ENCODE measurements at places on chromosomes 11 and 22.

GRCh38 chr11:17012179-17012578 lies 2.0 kb downstream of the PLEKHA7 start:
- no peak for DNase-seq

GRCh38 chr11:119694334-119694733 lies 34.7 kb downstream of the NECTIN1 start:
- DNase-seq: no peak

GRCh38 chr11:119727523-119728151 lies 1.4 kb downstream of the NECTIN1 start:
- DNase-seq: peak; percentile 33

- DNase-seq: peak; percentile 79
Measured at GRCh38 chr11:72091292-72091691, 10.6 kb downstream of the LRRC51 start.

DNA sequence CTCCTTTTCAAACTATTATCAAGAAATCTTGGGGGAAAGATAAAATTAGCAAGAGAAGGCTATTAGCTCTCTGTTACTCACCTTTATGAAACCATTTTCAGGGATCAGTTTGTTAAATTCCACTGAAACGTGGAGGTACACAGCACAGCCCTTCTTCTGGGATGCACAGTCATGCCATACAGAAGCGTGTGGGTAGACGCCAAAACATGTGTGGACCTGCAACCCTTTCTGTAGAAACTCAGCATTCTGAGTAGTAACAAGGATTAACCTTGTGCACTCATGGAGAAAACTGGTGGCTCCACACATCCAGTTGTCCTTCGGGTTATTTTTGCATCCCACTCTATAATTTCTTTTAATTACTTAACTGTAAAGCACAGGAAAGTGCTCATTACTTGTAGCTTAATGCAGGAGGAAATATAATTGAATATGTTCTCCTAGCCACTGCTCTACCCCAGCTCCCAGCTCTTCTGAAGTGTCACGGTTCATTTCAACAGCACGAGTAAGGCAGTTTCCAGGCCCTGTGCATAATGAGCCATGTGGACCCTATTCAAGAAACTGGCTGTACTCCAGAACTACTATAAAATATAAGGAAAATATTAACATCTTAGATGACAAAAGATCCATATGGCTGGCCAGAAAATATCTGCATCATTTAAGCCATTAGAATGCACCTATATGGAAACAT lies 26.1 kb downstream of the BDNF start:
- DNase-seq: no peak

DNA sequence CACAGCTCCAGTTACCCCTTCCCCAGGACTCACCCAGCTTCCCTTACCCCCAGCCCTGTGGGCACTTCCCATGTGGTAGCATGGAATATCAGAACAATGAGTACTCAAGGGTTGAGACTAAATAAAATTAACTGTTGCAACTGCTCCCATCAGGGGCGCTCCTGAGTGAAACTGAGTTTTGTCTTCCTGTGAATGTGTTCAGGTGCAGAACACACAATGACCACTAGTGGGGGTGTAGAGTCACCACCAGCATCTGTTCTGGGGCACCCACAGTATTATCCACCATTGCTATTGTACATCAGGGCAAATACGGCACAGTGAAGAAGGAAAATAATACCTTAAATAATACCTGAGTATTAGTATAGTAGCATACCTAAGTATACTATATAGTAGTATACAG lies 689.7 kb downstream of the TBC1D22A start:
- DNase-seq: no peak

DNA sequence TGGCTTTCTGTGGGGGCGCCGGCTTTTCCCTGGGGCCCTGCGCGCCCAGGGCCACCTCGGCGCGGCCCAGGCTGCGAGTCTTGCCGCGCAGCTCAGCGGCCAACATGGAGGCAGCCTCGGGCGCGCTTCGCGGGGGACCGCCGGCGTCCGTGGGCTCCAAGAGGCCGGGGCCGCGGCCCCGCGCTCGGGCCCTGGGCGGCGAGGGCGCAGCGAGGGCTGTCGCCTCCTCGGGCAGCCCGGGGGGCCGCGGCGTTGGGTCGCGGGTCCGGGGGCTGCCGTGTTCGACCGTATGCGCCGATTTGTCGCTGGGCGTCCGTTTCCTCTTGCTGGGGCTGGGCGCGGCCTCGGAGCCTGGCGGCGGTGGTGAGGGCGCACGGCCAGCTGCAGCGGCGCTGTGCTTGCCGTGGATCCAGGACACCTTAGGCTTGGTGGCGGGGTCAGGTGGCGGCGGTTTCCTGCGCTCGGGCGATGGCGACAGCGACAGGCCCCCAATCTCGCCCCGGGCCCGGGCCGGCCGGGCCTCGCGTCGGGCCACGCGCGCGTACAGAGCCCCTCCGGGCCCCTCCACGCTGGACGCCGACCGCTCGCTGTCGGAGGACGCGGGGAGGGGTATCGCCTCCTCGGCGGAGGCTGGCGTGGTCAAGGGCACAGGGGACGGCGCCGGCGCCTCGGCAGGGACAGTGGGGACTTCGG lies 11.9 kb downstream of the SCARF2 start:
- DNase-seq: no peak

DNA sequence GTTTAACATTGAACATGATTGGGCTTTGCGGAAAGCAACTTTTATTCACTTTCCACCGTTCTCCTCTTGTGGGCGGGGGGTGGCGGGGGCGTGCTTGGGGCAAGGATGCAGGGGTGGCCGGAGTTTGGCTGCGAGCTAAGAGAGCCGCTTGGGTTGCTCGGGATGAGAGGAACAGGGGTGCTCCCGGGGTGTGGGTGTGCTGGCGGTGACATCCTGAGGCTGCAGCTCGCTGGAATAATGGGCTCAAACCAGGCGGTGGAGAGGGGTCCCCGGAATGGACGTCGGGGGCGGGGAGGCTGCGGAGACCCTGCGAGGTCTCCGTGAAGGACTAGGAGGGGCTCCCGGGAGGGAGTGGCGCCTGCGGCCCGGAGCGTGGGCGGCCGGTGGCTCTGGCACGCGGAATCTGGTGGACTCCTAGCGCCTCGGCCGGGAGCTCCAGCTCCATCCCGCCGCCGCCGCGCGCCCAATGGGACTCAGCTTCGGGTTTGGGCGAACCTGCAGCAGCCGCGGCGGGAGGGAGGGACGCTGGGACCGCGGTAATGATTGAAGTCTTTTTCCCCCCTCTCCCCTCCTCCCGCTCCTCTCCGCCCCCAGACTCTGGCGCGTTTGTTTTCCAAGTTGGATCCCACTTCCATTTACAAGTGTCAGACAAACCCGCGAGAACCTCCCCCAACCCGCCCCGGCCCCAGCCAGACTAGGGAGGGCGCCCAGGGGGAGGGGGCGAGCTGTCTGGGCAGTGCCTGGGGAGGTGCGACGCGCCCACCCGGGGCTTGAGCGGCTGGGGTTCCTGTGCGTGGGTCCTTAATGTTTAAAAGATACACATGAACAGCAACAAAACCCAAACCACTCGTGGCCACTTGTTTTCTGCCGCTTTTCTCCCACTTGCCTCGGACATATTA lies 2.0 kb downstream of the FAT3 start:
- DNase-seq: no peak

DNA sequence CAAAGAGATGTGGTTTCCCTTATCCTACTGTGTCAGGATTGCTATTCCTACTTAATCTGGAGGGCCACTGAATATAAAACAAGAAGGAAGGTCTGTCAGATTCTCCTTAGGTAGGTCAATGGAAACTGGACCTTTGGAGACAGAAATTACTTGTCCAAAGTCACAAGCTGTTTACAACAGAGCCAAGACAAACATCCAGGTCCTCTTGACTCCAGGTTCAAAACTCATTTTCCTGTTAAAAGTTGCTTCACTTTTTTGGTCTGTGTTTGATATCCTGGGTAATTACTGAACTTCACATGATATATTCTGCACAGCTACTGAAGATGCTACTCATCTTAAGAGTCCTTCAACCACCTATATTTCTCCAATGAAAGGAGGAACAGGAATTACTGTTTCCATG lies 81.2 kb upstream of the ARHGAP32 start:
- DNase-seq: no peak
